ENCODE measurements at places on chromosomes 6 and 20.

- DNase-seq, result no peak
These were observed 3.6 kb upstream of the PHF1 start for GRCh38 chr6:33407132-33407718.

DNA sequence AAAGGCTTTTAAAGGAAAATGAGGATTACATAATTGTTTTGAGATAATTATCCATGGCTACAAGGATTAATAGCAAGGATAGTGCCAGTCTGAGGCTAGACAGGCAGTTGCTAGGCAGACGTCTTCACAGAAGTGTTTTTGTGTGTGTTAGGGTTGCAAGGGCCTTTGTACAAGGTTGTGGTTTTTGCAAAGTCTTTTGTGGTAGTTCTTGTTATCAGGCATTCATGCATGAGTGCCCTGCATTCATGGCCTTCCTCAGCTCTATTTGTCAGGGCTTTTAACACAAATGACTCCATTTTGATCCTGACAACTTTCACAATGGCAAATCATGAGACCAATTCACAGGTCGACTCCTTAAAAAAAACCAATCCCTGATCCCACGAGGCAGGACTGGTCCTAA is 68.1 kb upstream of the TXNDC5 start:
- no peak for DNase-seq

- no peak for DNase-seq
These were observed 40.5 kb downstream of the SNAI1 start for GRCh38 chr20:50023116-50023805.

DNA sequence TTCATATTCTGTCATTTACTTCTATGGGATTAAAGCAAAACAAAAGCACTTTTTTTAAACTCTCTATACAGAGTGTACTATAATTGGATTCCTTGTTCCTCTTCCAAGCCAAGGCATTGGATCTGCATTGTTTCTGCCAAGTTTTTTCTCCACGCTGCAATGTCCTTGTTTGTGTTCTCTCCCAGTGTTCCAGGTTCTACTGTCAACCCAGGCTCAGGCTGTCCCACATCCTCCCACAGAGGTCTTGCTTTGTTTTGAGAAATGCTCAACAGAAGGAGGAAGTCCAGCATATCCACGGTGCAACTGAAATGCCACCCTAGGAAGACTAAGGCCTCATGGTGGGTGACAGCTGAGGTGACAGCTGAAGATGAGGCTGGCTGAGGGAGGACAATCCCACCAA is 287.1 kb upstream of the PRDM1 start:
- no peak for DNase-seq

DNA sequence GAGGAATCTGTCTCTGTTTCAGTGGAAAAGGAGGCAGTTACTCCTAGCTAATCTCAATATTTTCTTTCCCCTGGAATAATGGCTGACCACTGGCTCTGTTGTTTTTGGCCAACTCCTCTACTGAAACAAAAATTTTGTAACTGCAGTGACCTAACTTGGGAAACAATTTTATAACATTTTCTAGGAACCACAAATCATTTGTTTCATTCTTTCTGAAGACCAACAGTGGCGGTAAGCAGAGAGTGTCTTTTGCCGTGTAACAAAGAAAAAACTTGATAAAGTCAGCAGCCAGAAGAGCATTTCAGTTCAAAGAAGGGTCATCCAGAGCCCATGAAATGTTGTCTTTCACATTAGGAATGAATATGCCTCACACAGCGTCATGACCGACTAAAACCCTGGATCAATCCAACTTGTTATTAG is 11.8 kb upstream of the BFSP1 start:
- DNase-seq, result no peak

DNA sequence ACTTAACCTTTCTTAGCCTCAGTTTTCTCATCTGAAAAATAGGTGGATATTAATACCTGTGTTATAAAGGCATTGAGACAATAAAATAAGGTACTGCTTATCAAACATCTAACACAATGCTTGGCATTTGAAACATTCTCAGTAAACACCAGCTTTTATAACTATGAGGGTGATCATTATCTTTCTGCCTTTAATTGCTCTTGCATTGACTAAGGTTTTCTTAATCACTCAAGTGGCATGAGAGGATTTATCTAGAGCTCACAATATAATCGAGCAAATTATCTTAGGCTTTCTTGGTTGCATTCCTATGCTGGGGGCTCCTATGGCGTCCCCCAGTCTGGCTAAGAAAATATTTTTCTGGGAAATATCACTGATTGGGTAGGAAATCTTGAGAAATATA is 716.4 kb upstream of the MARCKS start:
- no peak for DNase-seq

DNA sequence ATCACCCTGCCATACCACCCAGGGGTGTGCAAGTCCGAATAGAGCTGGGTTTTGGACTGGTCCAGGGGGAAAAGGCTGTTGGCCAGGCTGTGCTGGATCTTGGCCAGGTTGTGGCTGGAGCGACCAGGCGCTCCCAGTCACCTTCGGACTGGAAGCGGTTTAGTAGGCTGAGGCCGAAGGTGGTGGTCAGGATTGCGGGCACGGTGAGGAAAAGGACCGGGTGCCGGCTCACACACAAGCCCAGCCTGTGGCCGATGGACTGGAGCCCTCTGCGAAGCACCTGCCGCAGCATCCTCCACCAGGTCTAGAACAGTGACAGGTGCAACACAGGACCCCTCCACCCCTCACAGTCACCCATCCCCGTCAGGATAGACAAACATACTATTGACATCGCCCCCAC is 590.6 kb upstream of the PTCHD4 start:
- DNase-seq, result no peak

DNA sequence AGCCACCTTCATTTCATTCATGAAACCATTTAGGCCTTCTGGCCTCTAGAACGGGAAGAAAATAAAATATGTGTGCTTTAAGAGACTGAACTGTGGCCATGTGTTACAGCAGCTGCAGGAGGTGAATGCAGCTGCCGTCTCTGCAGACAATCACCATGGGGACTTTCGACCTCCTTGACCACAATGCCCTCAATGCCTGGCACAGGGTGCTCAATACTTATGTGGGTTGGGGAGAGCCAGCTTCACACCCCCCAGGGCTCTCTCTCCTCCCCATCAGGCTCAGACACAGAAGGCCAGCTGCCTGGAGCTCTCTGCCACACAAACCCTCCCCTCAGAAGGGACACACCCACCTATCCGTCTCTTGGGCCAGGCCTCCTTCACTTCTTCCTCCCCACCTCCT is 43.5 kb downstream of the ANKRD60 start:
- no peak for DNase-seq

GRCh38 chr6:30019819-30020218 is 41.2 kb upstream of the POLR1H start:
- no peak for DNase-seq

DNA sequence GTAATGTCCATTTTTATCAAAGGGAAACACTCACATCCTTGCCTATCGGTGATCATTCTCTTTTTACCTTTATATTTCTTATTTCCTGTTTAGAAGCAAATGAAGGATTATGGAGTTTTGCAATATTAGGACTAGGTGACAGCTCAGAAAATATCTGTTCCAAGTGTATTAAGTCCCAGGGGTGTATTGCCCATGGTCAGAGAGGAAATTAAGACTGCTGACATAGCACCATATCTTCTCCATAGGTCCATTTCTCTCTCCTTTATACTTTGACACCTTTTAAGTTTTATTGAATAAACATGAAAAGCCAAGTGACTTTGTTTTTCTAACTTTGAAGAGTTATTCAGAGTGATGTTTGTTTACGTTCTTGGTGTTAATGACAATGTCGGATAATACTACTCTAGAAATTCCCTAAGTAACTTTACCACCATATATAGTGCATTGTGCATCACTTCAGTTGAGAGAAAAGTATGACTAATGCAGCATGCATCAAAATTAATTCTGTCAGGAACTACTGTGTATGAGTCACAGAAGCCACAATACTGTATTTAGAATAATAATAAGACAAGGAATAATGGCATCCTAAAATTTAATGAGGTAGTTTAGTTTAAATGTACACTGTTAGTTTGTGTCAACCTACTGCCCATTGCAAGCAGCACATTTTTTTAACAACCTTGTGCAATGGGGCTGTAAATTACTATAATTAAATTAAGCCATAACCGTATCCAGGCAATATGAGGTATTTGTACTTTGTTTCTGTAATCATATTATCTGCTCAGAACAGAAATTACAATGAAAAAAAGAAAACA is 474.4 kb upstream of the RNF217 start:
- DNase-seq, result no peak

GRCh38 chr20:50083034-50083433 is 29.9 kb downstream of the UBE2V1 start:
- DNase-seq, result no peak
